Fibroblast of lung (primary cell): ENCODE measurements at places on chromosomes 4 and X. TPM values are rescaled to one million over a fixed set of nuclear protein-coding genes. Genes with fewer than 3 reads are reported as not detected.

GRCh38 chrX:106899276-106899675, 3.9 kb downstream of the RIPPLY1 start:
- no peak overlapping the region for H3K4me3 ChIP-seq
- no peaks in the 10 kb centered on the region for H3K27me3 ChIP-seq
- DNase-seq, result no peak
- peaks cover 6% of the 10 kb centered on the region for H3K4me1 ChIP-seq
- H3K27ac ChIP-seq, result no peak overlapping the region
- H3K36me3 ChIP-seq, result no peaks in the 10 kb centered on the region

DNA sequence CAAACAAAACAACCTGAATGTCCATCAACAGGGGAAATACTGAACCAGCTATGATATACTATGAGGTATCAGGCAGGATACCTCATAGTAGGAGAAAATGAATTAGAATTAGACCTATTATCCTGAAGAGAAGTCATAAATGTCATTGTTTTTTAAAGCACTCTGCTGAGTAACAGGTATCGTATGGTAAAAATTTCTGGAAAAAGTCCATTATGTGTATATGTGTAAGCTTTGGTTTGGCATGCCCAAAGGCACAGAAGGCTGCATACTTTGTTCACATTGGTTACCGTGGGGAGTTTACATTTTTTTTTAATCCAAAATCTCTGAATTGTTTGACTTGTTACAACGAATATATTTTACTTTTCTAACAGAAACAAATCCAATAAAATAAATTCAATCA, 70.5 kb downstream of the RPS3A start:
- DNase-seq, result peak; percentile 55
- peaks cover 1% of the 10 kb centered on the region for H3K36me3 ChIP-seq
- H3K27ac ChIP-seq, result peak overlapping the region; percentile 42
- H3K4me1 ChIP-seq, result peaks cover 13% of the 10 kb centered on the region
- H3K27me3 ChIP-seq, result no peaks in the 10 kb centered on the region

- H3K4me1 ChIP-seq, result no peaks in the 10 kb centered on the region
- H3K36me3 ChIP-seq, result peaks cover 9% of the 10 kb centered on the region
- no peak overlapping the region for H3K4me3 ChIP-seq
- no peak overlapping the region for H3K27ac ChIP-seq
These were observed 1.8 kb upstream of the HSD17B10 start for GRCh38 chrX:53435997-53436396.

DNA sequence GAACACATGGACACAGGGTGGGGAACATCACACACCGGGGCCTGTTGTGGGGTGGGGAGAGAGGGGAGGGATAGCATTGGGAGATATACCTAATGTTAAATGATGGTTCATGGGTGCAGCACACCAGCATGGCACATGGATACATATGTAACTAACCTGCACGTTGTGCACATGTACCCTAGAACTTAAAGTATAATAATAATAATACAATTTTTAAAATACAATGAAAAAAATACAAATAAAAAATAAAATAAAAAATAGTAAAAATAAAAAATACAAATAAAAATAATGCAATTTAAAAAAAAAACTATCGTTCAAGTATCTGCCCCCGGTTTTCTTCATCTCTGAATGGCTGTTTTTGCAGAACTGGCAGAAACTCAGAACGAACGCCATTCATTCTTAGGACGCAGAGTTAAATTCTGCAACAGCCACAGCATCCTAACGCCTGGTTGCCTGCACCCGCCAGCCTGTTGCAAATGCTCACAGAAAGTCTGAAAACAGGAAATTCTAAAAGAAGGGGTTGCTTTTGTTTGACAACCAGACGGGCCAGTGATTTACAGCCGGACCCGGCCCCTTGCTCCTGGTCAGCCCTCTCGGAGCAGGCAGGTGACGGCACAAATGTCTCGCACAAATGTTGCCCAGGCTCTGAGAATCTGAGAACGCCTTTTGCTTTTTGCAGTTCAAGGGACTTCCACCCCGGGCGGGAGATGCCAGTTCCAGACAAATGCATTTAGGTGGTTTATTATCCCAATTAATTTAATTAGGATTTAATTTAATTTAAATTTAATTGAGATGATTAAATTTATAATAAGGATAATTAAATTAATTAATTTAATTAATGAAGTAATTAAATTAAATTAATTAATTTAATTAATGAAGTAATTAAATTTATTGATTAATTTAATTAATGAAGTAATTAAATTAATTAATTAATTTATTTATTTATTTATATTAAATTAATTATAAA, 47.8 kb downstream of the CRLF2 start:
- no peak overlapping the region for H3K4me3 ChIP-seq
- no peaks in the 10 kb centered on the region for H3K27me3 ChIP-seq
- no peak for DNase-seq
- no peaks in the 10 kb centered on the region for H3K4me1 ChIP-seq

DNA sequence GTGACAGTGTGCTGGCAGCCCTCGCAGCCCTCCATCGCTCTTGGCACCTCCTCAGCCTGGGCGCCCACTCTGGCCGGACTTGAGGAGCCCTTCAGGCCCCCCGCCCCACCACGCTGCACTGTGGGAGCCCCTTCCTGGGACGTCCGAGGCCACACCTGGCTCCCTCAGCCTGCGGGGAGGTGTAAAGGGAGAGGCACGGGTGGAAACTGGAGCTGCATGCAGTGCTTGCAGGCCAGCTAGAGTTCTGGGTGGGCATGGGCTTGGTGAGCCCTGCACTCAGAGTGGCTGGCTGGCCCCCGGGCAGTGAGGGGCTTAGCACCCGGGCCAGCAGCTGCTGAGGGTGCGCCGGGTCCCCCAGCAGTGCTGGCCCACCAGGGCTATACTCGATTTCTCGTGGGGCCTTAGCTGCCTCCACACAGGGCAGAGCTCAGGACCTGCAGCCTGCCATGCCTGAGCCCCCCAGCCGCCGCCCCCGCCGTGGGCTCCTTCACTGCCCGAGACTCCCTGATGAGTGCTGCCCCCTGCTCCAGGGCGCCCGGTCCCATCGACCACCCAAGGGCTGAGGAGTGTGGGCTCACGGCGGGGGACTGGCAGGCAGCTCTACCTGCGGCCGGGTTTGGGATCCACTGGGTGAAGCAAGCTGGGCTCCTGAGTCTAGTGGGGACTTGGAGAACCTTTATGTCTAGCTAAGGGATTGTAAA, 1672.7 kb upstream of the PCDH7 start:
- H3K4me1 ChIP-seq, result no peaks in the 10 kb centered on the region
- no peaks in the 10 kb centered on the region for H3K36me3 ChIP-seq
- H3K27ac ChIP-seq, result no peak overlapping the region
- H3K4me3 ChIP-seq, result no peak overlapping the region
- no peaks in the 10 kb centered on the region for H3K27me3 ChIP-seq

DNA sequence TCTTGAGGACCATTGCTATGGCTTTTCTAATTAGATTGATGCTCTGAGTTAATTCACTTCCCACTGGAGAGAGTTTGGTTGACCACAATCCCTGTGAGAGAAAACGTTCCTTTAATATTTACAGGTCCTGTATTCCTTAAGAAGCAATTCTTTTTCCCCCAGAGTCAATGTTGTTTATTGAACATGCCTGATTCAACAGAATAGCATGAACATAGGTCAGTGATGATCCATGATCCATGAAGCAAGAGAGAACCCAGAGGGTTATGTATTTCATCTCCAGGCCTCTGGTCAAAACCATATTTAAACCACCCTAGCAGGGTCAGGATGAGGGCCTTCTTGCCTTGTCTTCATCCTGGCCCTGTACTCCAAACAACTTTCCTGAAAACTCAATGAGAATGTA, 39.4 kb upstream of the EFHC2 start:
- no peaks in the 10 kb centered on the region for H3K4me1 ChIP-seq
- no peaks in the 10 kb centered on the region for H3K27me3 ChIP-seq

DNA sequence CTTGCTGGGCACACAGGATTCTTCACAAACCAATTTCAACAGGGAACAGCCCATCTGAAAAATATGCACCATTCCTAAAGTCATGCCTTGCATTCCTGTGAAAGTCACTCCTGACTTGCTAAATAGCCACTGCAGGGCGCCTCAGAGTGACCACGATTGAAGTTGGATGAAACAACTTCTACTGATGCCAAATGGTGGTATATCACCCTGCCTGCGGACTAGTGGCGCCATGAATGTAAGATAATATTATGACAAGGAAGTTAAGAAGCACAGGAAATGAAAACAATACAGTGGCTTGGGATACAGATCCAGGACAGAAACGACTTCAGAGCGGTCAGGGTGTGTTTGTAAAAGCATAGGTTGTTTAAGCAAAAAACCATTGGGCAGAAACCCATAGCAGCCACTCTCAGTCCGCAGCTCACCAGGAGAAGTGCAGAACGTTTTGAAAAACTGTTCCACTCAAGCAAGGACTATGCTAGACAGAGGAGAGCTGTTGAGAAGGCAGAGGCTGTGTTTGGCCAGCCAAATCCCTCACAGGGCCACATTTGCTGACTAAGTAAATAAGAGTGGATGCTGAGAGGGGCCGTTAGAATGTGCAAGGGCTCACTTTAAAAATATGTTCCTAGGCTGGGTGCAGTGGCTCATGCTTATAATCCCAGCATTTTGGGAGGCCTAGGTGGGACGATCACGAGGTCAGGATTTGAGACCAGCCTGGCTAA, 250.4 kb downstream of the PTTG2 start:
- H3K36me3 ChIP-seq, result no peaks in the 10 kb centered on the region
- H3K4me1 ChIP-seq, result peaks cover 5% of the 10 kb centered on the region
- DNase-seq, result peak; percentile 61
- H3K27ac ChIP-seq, result no peak overlapping the region
- H3K27me3 ChIP-seq, result no peaks in the 10 kb centered on the region

DNA sequence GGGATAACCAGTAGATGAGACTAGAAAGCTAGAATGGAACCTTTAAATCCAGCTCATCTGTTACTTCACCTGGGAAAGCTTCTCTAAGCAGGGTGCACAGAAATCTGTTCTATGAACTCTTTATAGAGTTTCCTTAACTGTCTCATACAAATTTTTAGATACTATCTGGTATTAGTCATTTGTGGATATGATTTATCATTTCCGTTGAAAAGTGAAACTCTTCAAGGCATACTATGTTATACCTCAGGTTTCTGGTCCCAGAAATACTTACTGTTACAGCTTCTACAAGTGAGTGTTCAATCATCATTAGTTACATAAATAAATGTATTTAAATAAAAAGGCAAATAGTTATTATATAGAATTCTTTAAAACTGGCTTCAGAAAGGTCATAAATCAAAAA, 298.3 kb upstream of the AGA start:
- no peak overlapping the region for H3K27ac ChIP-seq
- no peak for DNase-seq
- H3K36me3 ChIP-seq, result no peaks in the 10 kb centered on the region
- no peak overlapping the region for H3K4me3 ChIP-seq
- no peaks in the 10 kb centered on the region for H3K27me3 ChIP-seq

DNA sequence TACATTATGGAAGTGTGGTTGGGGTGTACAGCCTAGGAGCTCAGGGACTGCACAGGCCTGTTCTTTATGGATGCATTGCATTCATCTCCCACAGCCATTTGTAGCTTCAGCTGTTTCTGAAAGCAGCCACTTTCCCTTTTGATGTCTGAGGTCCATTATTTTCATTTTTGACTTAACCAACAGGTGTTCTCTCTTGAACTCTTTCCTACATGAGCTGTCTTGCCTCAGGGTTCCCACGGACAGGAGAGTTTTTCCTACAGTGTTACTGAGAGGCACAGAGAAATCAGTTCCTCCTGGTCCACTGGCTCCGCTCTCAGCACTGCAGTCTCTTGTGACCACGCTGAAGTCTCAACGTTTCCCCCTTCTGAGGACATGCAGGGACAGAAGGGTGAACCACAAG, 87.2 kb downstream of the RASL11B start:
- H3K27me3 ChIP-seq, result no peaks in the 10 kb centered on the region
- DNase-seq, result no peak
- no peaks in the 10 kb centered on the region for H3K4me1 ChIP-seq
- no peaks in the 10 kb centered on the region for H3K36me3 ChIP-seq
- H3K27ac ChIP-seq, result no peak overlapping the region

GRCh38 chr4:47907089-47907646, 7.2 kb downstream of the NFXL1 start:
- H3K4me1 ChIP-seq, result no peaks in the 10 kb centered on the region
- no peaks in the 10 kb centered on the region for H3K36me3 ChIP-seq
- H3K27me3 ChIP-seq, result no peaks in the 10 kb centered on the region
- H3K4me3 ChIP-seq, result no peak overlapping the region
- H3K27ac ChIP-seq, result no peak overlapping the region
- peak; percentile 6 for DNase-seq

- H3K27ac ChIP-seq, result no peak overlapping the region
- H3K4me1 ChIP-seq, result no peaks in the 10 kb centered on the region
These were observed 16.4 kb upstream of the NKRF start for GRCh38 chrX:119622356-119623232.

GRCh38 chrX:150982788-150983520, at the start of gene HMGB3:
TSS of gene HMGB3 (plus strand) at chrX:150983335. CDS start at chrX:150985600, 2,265 bp downstream.
- no peaks in the 10 kb centered on the region for H3K4me1 ChIP-seq
- peak within 1 kb of the TSS; percentile 32 for H3K27ac ChIP-seq
- DNase-seq, result peak; percentile 90

- DNase-seq, result no peak
- no peak overlapping the region for H3K27ac ChIP-seq
- H3K4me1 ChIP-seq, result no peaks in the 10 kb centered on the region
- no peak overlapping the region for H3K4me3 ChIP-seq
These were observed 74.7 kb upstream of the INTU start for GRCh38 chr4:127558088-127558487.

- peaks cover 18% of the 10 kb centered on the region for H3K4me1 ChIP-seq
- peak; percentile 96 for DNase-seq
These were observed 961 bp upstream of the NOCT start for GRCh38 chr4:139014371-139015268.

DNA sequence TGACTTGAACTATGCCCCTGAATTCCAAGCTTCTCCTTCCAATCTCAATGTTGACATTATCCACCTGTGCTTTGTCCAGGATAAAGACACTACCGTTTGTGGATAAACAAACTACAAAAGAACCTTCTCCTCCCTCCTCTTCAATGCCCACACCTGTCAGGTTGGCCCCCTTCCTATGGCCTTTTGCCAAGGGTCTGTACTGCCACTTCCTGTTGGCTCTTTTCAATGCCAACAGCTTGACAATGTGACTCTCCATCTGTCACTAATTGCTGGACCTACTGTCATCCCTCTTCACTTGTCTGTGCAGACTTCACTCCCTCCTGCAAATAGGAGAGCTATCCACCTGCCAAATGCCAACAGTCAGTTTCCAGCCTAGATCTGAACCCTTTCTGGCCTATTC, 35.8 kb upstream of the MID1 start:
- no peaks in the 10 kb centered on the region for H3K27me3 ChIP-seq
- no peak overlapping the region for H3K27ac ChIP-seq
- no peaks in the 10 kb centered on the region for H3K4me1 ChIP-seq
- no peak overlapping the region for H3K4me3 ChIP-seq
- H3K36me3 ChIP-seq, result no peaks in the 10 kb centered on the region
- no peak for DNase-seq

GRCh38 chr4:157459785-157460184, 239.3 kb downstream of the GRIA2 start:
- DNase-seq, result no peak
- no peaks in the 10 kb centered on the region for H3K4me1 ChIP-seq
- H3K36me3 ChIP-seq, result no peaks in the 10 kb centered on the region
- no peak overlapping the region for H3K4me3 ChIP-seq
- no peaks in the 10 kb centered on the region for H3K27me3 ChIP-seq

- peak; percentile 41 for DNase-seq
- H3K4me3 ChIP-seq, result peak overlapping the region; percentile 45
- H3K27me3 ChIP-seq, result peaks cover 2% of the 10 kb centered on the region
- no peaks in the 10 kb centered on the region for H3K36me3 ChIP-seq
- H3K27ac ChIP-seq, result no peak overlapping the region
- H3K4me1 ChIP-seq, result no peaks in the 10 kb centered on the region
These were observed 1.7 kb downstream of the PPP2R2C start for GRCh38 chr4:6470502-6471306.

The ADAM29 gene
- not detected in 2 replicates for total RNA-seq

The ARHGEF38 gene
- not detected in 2 replicates for total RNA-seq

The MID1 gene
- 8.5 and 20.3 TPM in 2 replicates for total RNA-seq

The DDX53 gene
- not detected in 2 replicates for total RNA-seq

The VCX2 gene
- total RNA-seq, result not detected in 2 replicates

The MAGEA9B gene
- not detected in 2 replicates for total RNA-seq

The MAGEC2 gene
- total RNA-seq, result 0.17 TPM in 1 of 2 replicates, not detected in the other
